ENCODE measurements at places on chromosomes 6 and 20.
A peak's percentile ranks its signal among the peaks of the same experiment; 100 is the strongest.

DNA sequence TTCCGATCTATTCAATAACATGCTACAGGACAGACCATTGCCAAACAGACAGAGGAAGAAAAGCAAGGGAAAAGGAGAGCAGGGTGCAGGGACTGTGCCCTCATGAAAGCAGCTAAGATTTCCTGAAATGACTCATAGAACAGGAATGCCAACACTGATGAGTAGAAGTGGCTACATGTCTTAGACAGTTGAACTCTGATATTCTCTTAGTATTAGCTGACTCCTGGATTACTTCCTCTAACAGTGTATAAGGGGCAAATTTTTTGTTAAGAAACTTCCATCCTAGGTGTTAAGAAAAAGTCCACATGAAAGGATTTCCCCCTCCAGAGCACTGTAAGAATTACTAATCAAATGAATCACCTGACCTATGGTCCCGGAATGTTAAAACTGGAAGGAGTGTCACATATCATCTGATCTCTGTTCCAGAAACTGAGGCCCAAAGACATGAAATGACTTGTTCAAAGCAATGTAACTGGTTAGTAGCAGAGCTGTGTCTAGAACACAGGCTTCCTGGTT lies 224.9 kb downstream of the IBTK start:
- DNase-seq, result peak; percentile 95

- no peak for DNase-seq
Measured at GRCh38 chr6:106281661-106282060, 43.9 kb downstream of the ATG5 start.

- DNase-seq, result no peak
Measured at GRCh38 chr6:14015964-14016363, 91.2 kb downstream of the RNF182 start.

GRCh38 chr6:139534472-139535115 lies 160.1 kb upstream of the CITED2 start:
- no peak for DNase-seq

DNA sequence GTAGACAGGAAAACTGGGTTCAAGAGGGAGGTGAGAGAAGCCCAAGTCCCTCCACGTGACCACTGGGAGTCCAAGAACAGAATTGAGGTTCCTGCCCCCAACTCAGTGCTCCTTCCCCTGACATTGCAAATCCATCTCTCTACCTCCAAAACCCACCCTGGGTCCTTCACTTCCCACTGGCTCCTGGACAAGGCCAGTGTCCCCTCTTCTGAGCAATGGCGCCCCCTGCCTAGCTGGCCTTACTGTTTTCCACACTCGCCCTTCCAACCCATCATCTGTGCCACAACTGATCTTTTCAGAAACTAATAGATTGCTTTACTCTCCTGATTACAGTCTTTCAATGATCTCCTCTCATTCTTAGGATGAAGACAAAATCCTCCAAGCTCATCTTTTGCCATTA lies 200.3 kb downstream of the ANKRD60 start:
- DNase-seq, result no peak

GRCh38 chr6:97068211-97068610 lies 143.7 kb downstream of the KLHL32 start:
- no peak for DNase-seq

DNA sequence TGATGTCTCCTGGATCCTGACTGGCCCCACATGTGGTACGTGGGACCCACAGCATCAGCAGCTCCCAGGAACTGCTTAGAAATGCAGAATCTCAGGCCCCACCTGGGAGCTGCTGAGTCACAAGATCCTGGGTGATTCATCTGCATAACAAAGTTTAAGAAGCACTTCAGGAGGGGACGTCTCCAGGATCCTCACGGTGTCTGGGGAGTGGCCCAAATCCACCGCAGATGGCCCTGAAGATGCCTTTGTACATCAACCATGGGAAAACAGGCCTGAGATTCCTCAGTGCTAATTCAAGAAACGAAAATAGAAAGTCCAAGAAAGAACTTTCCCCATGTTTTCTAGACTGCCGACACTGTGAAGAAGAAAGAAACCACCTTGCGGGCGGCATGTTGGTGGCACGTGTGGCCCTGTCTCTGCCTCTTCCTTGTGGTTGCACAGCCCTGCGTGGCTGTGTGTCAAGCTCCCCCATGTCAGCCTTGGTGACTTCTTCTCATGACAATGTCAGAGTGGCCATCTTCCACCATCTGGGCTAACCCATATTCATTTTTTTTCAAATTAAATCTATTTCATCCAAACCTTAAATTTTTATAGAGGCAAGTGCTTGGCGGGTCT lies 26.1 kb downstream of the RRBP1 start:
- DNase-seq, result no peak

GRCh38 chr6:101605426-101605825 lies 211.9 kb downstream of the GRIK2 start:
- no peak for DNase-seq

- DNase-seq, result no peak
Measured at GRCh38 chr6:38160831-38161230, 341.3 kb downstream of the ZFAND3 start.

GRCh38 chr20:12110711-12111110 lies 193.0 kb downstream of the BTBD3 start:
- no peak for DNase-seq

DNA sequence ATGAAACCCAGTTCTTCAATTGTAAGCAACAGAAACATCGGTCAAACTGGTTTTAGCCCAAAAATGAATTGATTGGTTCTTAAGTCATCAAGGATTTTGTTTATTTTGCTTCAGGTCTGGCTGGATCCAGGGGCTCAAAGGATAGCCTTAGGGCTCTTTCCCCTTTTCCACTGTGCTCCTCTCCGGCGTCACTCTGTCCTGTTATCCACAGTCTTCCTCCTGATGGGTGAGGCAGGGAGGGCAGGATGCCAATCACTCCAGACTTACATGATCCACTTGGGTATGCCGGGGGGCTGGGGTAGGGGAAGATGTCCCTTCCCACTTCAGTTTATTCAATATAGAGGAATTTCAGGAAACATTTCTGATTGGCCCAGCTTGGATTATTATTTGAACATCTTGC lies 40.0 kb downstream of the PLAGL2 start:
- no peak for DNase-seq

- DNase-seq, result no peak
Measured at GRCh38 chr20:1185790-1186334, 1.1 kb upstream of the TMEM74B start.

- DNase-seq, result no peak
Measured at GRCh38 chr20:50279988-50280850, 89.6 kb downstream of the CEBPB start.

- no peak for DNase-seq
Measured at GRCh38 chr20:48761023-48761785, 66.6 kb downstream of the PREX1 start.

DNA sequence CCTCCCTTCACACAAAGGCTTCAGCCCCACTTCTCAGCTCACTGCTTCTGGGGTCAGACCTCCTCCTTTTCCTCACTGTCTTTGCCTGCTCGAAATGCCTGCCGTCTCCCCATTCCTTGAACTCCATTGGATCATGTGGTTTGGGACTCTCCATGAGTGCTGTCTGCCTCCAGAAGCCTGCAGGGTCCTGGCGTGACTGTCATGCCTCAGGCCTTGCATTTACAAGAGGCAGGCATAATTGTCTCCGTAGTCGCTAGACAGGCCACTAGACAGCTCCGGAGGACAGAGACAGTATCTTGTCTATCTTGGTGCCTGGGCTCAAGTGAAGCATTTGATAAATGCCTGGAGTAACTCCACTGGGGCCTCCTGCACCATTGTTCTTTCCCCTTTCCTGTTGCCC lies 15.3 kb downstream of the PNLDC1 start:
- DNase-seq, result no peak

- no peak for DNase-seq
Measured at GRCh38 chr6:122040261-122040660, 359.2 kb upstream of the HSF2 start.

GRCh38 chr6:108689272-108690161 lies 128.8 kb downstream of the FOXO3 start:
- DNase-seq, result peak; percentile 96

DNA sequence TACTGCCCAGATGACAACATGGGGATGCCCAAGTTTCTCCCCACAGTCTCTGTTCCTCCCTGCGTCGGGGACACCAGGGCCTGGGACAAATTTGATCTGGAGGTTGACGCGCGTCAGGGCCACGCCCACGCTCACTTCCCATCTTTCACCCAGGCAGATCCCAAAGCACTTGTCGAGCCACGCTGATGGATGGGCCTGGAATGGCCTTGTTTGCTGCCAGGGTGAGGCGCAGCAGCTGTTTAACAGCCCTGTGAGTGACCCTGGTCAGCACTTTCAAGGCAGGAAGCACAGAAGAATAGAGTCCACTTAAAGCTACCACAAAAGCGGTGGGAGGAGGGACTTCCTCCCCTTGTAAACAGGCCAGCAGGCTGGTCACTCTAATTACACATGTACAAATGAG lies 324.7 kb upstream of the JARID2 start:
- no peak for DNase-seq

- peak; percentile 13 for DNase-seq
Measured at GRCh38 chr20:8043687-8044282, 24.2 kb upstream of the TMX4 start.

DNA sequence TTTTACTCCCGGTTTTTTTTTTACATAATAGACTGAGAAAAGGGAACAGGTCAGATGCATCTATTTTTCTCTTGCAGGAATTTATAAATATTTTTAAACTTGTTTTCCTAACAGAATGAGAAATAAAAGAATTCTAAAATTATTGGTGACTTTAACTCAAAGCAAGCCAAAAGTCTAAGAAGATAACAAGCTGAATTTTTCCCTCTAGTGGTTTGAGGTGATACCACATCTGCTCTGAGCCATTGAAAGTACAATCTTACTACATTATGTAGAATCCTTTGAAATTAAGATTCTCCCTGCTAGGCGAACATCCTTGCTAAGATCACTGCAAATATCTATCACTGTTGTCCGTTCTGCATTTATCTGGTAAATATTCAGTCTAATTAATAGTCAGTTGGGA lies 10.7 kb upstream of the STMND1 start:
- DNase-seq, result no peak

GRCh38 chr6:53824714-53825113 lies 29.9 kb downstream of the LRRC1 start:
- no peak for DNase-seq

DNA sequence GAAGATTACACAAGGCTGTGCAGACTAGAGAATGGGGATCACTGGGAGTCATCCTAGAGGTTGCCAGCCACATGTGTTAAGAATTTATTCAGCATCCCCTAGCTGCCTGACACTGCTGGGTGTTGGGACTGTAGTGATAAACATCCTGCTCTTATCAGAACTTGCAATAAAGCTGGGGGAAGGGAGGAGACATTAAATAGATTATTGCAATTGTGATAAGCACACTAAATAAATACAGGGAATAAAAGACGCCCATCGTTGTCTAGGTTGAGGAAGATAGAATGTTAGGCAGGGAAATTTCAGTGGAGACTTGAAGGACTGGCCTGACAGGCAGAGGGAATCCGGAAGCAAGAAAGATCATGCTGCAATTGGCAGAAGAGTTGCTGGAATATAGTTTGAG lies 33.2 kb upstream of the TRAM2 start:
- DNase-seq, result no peak

DNA sequence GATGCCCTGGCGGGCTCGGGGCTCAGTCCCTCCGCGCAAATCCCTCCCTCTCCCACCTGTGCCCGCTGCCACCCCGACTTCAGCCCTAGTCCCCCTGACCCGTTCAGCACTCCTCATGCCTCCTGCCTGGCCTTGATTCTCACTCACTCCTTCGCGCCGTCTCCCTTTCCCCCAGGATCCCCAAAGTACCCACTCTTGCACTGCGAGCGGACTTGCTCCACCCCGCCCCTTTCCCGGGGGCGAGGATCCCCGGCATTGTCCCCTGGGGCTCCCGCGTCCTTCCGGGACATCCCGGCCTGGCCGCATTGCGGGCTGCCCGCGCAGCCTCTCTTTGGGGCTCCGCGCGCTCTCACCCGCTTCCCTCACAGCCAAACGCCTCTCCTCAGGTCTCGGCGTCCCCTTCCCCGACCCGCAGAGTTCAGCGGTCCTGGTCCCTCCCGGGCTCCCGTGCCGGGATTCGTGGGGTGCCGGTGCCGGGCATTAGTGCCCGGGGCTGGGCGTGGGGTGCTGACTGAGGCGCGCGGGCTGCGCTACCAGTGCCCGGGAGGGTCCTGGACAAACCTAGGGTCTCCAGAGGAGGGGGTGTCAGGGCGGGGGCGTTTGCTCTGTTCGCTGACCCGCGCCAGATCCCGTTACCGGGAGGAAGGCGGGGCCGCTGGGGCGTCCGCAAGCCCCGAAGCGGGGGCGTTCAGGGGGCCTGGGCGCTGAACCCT lies 45.5 kb upstream of the SUPT3H start:
- DNase-seq, result no peak

DNA sequence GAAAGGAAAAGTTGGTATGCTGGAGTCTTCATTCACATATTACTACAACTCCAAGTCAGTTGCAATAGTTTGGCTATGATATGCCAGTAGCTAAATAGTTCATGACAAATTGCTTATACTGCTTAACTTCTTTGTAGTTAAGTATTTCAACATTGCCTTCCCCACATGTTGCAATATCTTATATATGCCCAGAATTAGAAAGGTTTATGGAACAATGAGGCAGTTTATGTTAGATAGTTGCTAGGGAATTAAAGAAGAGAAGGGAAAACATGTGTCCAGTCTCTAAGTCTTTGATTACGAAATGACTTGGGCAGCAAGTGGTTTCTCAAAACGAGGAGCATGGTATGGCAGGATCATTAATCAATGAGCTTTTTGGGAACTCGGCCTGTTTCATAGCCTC lies 145.8 kb downstream of the PLCB4 start:
- DNase-seq, result peak; percentile 52

DNA sequence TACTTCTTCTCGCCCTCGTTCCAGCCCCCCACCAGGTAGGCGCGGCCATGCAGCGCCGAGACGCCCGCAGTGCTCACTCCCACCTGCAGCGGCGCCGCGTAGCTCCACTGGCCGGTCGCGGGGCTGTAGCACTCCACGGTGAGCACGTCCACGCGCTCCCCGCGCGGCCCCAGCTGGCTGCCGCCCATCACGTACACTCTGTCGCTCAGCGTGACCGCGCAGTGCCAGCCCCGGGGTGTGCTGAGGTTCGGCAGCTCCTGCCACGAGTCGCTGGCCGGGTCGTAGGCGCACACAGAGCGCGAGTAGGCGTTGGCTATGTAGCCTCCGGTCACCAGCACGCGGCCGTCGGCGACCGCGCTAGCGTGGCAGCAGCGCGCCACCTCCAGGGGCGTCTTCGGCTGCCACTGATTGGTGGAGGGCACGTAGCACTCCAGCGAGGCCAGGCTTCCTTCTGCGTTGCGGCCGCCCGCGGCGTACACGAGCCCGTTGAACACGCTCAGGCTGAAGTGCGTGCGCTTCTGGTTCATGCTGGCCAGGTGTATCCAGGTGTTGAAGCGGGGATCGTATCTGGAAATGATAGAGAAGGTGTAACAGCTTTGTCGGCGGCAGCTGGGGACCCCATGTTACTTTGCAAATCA lies 13.7 kb downstream of the KLHL31 start:
- DNase-seq, result no peak

DNA sequence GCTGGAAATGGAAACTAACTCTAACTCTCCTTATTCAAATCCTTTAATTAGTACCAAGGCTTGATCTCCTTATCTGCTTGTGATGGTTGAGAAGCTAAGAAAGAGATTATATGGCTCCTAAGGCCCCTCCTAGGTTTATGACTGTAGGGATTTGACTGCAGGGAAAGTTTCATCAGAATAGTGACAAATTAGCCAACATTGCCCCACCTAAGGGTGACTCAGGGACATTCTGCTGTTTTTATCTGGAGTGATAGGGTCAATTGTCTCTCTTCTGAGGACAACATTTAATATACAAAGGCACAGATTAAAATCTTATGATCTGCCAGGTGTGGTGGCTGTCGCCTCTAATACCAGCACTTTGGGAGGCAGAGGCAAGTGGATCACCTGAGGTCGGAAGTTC lies 138.1 kb upstream of the MARCKS start:
- DNase-seq, result no peak

All from epithelial cell of proximal tubule (primary cell).